Cortex of kidney (tissue), 1 donor: ENCODE measurements at places on chromosomes 12 and 14.

DNA sequence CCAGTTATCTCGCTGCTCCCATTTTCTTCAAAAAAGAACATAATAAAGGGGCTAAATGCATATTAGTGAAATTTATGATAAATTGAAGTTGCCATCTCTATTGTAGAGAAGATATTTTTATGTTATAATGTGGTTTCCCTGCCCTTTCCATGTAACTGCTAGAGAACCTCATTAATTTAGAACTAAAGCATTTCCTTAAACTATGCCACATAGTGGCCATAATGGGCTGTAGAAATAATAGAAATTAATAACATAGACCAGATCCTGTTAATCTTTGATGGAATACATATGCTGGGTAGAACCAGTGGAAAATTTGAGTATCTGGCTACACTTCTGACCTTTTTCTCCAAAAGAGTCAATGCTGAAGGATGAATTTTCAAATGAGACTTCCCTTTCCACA is 376.7 kb downstream of the PDZRN4 start:
- no peak for DNase-seq

DNA sequence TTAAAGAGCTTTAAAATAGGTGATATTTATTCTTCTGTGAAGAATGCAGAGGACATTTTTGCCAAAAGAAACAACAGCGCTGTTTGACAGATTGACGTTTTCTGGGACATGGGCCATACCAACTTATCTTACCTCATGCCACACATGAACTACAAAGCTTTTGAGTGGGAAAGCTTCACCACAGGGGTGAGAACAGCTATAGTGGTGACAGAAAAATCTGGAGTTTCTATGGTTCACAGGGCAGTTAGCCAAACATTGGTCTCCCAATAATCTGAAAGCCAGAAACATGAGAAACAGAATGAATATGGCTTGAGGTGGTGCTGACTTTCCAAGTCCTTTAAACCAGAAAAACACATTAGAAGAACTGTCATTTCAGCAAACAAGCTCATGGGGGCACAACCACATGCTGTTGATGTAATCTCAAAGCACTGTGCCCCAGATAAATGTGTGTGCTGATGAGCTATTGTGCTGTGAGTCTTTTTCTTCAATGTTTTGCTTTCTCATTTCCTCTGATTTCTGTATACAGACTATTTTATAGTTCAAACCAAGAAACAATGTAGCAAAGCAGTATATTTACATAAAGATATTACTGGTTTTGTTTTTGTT is 905.4 kb downstream of the SLC16A7 start:
- DNase-seq: no peak

DNA sequence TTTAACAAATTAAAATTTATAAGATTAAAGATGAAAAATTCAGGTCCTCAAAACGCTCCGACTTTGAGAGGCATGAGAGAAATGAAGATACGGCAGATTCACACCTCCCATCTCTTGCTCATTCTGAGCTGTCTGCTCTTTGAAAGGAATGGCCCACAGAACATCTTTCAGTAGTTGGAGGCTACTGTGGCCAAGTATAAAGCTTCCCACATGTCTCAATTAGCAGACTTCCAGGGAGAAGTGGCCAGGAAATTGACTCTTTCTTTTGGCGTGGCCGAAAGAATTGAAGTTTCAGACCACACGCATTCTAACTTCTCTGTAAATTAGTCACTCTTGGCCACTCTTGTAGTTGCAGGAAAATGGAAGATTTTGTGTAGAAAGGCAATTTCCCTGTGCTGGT is 129.2 kb downstream of the DIP2B start:
- DNase-seq: no peak

- no peak for DNase-seq
Measured at GRCh38 chr12:58106195-58106594, 164.8 kb downstream of the ATP23 start.

DNA sequence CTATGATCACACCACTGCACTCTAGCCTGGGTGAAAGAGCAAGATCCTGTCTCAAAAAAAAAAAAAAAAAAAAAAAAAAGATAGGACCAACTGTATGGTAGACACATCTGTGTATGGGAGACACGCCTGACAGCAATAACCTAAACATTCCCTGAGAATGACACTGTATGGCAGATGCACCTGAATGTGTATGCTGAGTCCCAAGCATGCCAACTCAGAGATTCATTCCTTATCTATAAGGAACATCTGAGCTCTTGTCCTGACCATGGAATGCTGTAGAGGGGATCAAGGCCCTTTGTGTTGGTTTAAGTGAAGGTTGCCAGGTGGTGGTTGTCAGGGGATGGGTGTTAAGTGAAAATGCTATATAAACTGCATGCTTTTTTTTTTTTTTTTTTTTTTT is 19.2 kb upstream of the LGALS3 start:
- DNase-seq: no peak
